ENCODE measurements at places on chromosomes 2 and 18. TPM values are rescaled to one million over a fixed set of nuclear protein-coding genes. Genes with fewer than 3 reads are reported as not detected.

PLA2R1 gene
- total RNA-seq, result not detected

UBE2F gene
- total RNA-seq, result 35.1 TPM

CRYBA2 gene
- not detected for total RNA-seq

TRAK2 gene
- total RNA-seq, result 44.1 TPM

RALB gene
- total RNA-seq, result 10.3 TPM

LRP1B gene
- not detected for total RNA-seq

PIEZO2 gene
- total RNA-seq, result 0.28 TPM

DSC2 gene
- not detected for total RNA-seq

TXNDC9 gene
- 24.4 TPM for total RNA-seq
